Eye (tissue), 1 donor: ENCODE measurements at places on chromosomes 2 and 18.

DNA sequence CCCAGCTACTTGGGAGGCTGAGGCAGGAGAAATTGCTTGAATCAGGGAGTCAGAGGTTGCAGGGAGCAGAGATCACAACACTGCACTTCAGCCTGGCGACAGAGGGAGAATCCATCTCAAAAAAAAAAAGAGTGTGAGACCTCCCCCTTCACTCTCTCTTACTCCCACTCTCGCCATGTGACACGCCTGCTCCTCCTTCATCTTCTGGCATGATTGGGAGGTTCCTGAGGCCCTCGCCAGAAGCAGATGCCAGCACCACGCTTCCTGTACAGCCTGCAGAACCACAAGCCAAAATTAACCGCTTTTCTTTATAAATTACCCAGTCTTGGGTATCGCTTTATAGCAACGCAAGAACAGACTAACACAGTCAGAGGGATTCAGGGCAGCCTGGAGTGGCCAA is 66.3 kb upstream of the CREB1 start:
- DNase-seq: no peak

DNA sequence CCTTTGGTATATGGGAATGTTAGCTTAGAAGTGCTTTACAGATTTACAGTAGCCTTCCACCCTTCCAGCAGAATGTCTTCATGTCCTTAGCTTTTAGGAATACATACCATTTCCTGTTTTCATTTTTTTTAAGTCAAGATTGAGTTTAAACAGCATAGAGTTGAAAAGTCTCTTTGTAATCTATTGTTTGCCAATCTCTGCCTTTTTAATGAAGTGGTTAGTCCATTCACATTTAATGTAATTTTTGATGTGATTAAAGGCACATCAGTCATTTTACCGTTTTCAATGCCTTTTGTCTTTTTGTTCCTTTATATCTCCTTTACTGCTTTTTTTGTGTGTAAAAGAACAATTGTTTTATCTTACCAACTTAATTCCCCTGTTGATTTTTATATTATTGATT is 233.4 kb upstream of the SMIM21 start:
- no peak for DNase-seq

- no peak for DNase-seq
Observed at GRCh38 chr18:79260023-79260422, 135.7 kb upstream of the NFATC1 start.

DNA sequence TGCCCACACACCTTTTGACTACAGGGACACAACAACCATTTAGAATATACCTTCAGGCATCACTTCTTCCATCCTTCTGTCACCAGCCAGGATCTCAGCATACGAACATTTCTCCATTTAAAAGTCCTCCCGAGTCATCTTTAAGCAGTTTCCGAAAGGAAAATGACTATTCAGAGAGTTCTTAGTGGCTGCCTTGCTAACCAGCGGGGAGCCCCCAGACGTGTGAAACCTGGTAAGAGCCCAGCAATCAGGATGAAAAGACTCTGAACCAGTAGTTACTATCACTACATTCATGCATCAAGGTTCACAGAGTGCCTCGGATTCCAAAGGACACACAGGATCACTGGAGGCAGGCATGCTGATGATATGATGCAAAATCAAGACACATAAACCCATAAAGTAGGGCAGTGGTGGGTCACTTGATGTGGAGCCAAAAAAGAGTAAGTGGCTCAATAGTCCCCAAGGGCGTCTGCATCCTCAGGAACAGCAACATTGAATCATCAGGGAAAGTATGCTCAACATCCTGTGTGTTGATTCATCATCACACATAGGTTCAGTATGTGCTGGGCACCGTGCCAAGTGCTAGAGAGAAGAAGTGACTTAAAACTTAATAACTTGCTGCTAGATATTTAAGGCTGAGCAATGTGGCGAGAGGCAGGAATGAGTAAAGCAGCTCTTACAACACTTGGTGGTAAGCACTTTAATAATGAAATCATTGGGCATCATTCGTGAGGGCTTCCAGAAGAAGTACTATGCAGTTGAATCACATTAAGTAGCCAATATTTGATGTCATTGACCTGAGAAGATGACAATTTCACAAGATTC is 4.4 kb downstream of the CCL20 start:
- peak; percentile 52 for DNase-seq

GRCh38 chr2:238855891-238856580 is 8.2 kb downstream of the TWIST2 start:
- no peak for DNase-seq

DNA sequence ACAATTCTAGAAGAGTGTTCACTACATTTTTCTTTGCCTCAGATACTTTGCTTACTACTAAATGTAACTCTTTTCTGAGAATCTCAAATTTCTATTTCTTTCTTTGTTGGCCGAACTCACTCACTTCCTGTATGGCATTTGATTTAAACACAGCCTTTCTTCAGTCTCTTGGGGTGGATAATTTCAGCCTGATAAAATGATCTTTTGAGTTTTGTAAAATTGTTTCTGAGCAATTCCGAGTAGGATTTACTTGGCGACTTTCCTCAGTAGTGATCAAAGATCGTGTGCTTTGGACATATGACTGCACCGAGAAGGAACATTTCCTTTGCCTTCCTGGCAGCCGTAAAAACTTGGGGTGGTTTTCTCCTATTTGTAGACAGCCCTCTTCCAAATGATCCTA is 127.4 kb downstream of the DCDC2C start:
- no peak for DNase-seq
